Dorsolateral prefrontal cortex (tissue), 122 donors: ENCODE measurements at places on chromosomes 13 and 19.

GRCh38 chr13:106540613-106541012 is 5.2 kb upstream of the EFNB2 start:
- no peak for DNase-seq

- DNase-seq: no peak
Measured at GRCh38 chr19:7924241-7924640, 1.7 kb downstream of the CTXN1 start.

DNA sequence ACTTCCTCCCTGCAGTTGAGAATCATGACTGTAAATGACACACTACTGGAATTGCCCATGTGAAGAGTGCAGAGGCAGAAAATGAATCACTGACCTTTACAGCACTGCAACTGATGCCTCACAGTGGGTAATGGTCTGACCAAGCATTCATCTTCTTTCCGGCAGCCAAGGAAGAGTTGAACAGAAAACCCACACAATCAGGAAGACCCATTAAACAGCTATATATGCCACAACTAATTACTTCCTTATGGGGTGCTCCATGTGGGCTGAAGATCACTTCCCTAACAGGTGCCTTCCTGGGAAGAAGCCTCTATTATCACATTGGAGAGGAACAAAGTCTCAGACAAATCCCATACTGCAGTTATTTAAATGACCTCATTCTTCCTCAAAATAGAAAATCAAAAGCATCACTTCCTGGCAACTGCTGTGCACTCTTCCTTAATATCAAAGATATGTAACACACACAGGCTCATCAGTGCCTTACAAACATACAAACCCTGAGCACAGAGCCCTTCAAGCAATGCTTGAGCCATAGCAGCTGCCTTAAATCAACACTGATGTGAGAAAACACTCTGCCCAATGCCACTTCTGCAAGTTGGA is 45.8 kb downstream of the RUBCNL start:
- no peak for DNase-seq

GRCh38 chr19:8311461-8312260 is 3.5 kb upstream of the CD320 start:
- no peak for DNase-seq

DNA sequence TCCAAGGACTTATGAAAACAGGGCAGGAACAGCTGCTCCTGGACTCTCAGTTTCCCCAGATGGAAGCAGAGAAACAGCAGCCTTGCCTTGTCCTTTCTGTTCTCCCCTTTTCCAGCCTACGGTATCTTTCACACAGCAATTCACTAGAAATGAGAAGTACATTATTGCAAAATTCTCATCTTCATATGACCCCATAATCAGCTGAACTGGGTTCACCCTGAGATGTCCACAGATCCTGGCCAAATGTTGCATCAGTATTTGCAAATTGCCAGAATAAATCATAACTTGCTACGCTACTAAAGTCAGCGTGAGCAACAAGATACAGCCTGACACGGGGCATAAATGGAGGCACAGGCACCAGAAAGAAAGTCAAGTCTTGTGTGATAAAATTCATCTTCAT is 16.1 kb downstream of the VSTM1 start:
- no peak for DNase-seq

DNA sequence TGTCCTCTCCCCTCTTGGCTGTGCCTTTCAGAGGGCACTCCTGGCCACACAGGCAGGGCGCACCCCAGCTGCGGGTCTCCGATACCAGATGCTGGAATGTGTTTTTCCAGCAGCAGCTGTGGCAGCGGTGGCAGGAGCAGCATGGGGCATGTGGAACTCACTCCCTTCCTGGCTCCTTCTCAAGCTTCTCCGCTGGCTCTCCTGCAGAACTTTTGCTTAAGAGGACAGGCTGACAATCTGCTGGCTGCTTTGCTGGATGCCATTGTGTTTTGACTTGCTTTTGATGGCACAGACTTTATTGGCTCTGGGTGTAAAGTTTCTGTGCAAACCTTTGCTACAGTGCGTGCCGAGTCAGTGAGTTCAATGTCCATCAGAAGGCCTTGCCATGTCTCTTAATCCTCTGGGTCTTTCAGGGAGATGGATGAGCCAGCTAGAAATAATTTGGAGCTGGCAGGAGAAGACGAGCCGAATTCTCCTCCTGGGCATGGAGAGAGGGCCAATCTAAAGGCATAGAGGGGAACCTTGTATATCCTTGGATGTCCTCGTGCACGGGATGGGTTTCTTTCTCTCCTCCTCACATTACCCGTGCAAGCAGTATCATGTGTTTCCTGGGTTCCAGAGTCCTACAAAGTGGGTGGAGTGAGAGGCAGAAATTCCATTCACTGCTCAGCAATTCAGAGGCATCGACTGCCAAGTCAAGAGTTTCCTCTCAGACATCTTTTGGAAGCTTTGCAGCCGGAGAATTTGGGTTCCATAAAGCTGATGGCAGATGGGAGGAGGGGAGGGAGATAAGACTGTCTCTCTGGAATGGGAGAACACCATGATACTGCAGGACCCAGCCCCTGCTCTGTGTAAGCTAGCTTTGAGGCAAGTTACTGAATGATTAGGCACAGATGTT is 231.2 kb downstream of the FGF9 start:
- no peak for DNase-seq

DNA sequence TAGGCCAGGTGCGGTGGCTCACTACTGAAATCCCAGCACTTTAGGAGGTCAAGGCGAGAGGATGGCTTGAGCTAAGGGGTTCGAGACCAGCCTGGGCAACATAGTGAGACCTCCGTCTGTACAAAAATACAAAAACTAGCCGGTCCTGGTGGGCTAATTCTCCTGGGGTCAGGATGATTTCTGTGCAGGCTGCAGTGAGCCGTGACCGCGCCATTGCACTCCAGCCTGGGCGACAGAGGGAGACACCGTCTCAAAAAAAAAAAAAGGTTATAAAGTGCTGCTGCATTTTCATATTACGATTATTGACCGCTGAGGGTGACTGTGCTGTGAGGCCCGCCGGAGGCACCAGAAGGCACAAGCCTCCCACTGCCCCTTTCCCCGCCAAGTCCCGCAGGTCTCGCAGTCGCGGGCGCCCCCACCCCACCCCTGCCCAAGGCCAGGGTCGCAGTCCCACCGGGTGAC is 477 bp upstream of the PLEKHF1 start:
- DNase-seq: no peak
